Activated T-helper 2 cell treated with anti-CD3 and anti-CD28 coated beads, Interferon-gamma antibody, Interleukin-2, Interleukin-4, amounts not matched to agents 10 μg/mL and 5 μg/mL and 100 μg/mL, durations not matched to agents 14 hours and 24 hours and 36 hours (primary cell): ENCODE measurements at places on chromosomes 2 and 18. TPM values are rescaled to one million over a fixed set of nuclear protein-coding genes. Genes with fewer than 3 reads are reported as not detected.

The TANC1 gene
- 0.34 TPM in 2 replicates for total RNA-seq

The KIAA2012 gene
- total RNA-seq: not detected in 2 replicates

The MIB1 gene
- 45.0 and 45.7 TPM in 2 replicates for total RNA-seq

The TDRD15 gene
- total RNA-seq: not detected in 2 replicates

The CFAP65 gene
- total RNA-seq: not detected in 2 replicates

The AGXT gene
- total RNA-seq: not detected in 2 replicates

The GRHL1 gene
- total RNA-seq: 0.90 and 1.4 TPM in 2 replicates

The FER1L5 gene
- not detected in 2 replicates for total RNA-seq

The STAT4 gene
- 92.2 and 96.9 TPM in 2 replicates for total RNA-seq

The PSMA8 gene
- total RNA-seq: 1.2 and 1.4 TPM in 2 replicates
